ENCODE measurements at places on chromosomes 16 and 17.
A peak's percentile ranks its signal among the peaks of the same experiment; 100 is the strongest.

DNA sequence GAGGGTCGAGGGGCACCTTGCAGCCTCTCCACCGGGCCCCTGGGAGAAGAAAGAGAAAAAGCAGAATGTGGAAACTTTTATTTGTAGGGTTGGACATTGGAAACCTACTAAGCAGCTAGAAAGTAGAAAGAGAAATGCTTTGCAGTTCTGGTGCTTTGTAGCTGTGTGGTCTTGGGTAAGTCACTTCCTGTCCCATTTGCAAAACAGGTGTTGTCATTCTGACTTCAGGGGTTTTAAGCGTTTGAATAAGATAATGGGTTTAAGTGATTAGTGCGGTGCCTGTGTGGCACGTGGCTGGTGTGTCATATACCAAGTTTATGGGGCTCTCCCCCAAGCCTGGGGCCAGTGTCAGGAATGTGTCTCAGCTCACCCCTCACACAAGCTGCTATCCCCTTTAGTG, 1.6 kb downstream of the CA4 start:
- DNase-seq = no peak

DNA sequence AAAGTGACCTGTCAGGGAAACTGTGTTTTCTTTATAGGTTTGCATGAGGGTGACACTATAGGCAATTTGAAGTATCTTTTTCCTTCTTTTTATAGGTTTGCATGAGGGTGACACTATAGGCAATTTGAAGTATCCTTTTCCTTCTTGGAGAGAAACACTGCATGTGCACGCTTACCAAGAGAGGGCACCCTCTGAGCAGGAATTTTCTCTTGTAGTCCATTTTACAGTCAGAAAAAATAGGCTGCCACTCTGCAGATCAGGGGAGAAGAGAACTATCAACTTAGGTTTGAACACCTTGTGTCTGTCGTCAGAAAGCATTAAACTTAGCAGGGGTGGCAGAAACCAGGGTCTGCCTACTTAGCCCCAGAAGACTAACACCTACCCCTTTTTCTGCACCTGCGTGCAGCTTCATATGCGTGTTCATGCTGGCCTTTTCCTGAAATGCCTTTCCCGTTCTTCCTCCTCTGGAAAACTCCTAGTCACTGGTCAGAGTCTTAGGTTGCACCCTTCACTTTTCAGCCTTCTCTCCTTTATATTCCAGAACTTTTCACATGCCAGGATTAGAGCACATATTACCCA, 16.4 kb upstream of the SMIM36 start:
- DNase-seq = no peak

DNA sequence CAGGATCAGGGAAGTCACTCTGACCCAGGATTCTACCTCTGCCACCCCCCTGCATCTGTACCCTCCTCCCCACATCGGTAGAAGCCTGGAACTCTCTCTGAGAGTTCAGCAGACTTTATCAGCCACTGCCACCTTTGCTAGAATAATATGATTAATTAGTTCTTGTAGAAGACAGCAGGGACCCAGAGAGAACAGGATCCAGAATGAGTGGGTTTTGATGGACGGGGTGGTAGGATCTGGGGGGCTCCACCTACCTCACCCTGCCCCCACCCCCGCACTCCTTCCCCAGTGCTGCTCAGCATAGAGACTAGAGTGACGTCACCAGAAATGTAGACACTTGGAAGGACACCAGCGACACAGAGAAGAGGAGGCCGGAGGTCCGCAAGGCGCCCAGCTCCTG, 33.5 kb downstream of the ABCC6 start:
- no peak for DNase-seq

DNA sequence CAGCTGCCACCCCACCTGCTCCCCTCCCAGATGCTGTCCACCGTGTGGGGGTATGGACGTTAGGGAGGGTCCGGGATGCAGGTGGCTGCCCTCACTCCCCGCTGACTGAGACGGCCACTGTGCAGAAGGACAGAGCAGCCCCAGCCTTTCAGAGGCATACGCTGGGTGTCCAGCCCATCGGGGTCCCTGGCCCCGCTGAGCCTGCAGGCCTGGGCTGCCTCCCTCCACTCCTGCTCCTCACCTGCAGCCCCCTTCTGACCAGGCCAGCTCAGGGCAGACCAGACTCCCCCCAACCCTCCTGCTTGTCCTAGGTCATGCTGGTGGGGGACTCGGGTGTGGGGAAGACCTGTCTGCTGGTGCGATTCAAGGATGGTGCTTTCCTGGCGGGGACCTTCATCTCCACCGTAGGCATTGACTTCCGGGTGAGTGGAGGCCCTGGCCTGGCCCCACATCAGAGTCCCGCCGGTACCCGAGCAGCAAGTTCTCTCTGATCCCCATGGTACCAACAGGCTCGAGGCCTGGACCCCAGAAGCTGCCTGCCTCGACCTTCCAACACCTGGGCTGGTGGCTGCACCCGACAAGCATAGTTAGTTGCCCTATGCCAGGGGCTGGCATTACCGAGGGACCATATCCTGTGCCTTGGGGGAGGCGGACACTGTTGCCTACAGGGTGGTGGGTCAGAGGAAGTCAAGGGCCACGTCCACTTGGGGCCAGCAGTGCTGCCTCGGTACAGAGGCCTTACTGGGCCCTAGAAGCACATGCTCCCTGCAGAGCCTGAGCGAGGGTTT, 1.4 kb downstream of the RAB26 start:
- DNase-seq = no peak

- DNase-seq = no peak
Observed at GRCh38 chr17:50218071-50218759, 16.8 kb upstream of the COL1A1 start.

- no peak for DNase-seq
Observed at GRCh38 chr17:77507111-77507885, 366.5 kb downstream of the SEC14L1 start.

DNA sequence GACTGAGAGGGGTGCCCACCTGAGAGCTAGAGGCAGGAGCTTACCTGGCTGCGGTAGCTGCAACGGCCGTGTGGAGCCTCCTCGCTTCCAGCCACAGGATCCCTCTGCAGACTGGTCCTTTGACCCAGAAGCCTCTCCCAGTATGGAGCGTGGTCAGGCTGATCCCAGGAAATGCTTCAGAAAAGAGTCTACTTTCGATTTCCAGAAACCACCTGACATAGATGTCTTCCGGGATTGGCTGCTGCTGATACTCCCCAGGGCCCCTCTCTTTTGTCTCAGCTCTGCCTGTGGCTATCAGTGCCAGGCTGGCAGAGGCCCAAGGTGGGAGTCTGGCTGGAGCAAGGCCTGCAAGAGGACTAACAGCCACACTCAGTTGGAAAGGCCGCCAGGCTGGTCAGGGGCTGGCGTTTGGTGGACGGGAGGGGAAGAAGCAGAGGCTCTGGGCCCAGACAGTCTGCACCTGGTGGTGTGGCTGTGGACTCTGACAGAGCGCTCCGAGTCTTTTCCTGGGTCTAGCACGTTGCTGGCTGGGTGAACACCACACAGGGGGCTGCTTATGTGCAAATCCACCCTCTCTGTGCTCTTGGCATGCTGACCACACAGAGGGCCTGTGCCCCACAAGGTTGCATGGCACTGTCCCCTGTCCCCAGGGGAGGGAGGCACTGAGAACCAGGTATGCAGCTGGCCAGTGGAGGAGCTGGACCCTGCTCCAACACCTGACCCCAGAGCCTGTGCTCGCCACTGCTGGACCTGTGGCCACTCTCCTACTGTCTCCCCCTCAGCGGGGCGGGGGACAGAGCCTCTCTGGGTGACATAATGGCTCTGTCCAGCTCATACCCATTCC, at the start of gene LGALS3BP:
Gene LGALS3BP (minus strand): TSS at position 144 of the 844 bp plus-strand sequence. CDS start 2,732 bp downstream, outside the sequence.
- no peak for DNase-seq

- DNase-seq = peak; percentile 8
Observed at GRCh38 chr16:14249291-14250032, 178.3 kb downstream of the MRTFB start.

GRCh38 chr16:83029467-83029866, 402.7 kb downstream of the CDH13 start:
- DNase-seq = no peak

- no peak for DNase-seq
Observed at GRCh38 chr17:82287868-82288801, 14.6 kb upstream of the CSNK1D start.

DNA sequence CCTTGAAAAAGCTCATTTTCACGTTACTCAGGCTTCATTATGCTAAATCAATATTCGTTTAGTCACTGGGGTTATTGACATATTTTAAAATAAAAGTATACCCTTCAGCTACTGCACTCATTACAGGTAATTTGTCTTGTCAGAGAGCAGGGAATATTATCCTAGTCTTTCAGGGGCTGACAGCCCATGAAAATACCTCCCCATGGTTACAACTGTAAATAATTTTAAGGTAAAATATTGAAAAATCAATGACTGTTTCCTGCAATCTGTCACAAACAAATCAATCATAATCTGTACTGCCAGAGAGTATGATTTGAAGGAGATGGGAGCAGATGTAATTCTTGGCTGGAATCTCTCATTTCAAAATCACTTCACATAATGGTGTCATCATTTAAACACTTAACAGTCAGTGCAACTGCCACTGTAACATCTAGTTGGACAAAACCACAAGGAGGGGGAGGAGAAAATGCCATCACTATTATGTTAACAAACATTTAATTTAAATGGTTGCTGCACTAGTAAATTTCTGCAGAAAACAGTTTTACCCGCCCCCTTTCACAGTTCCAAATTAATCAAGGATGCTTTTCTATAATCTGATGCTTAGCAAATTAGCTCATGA, 9.3 kb upstream of the IRX5 start:
- DNase-seq = no peak

- peak; percentile 17 for DNase-seq
Observed at GRCh38 chr17:70168977-70169708, at the start of gene KCNJ2. KCNJ2 (plus strand) TSS chr17:70169532; CDS start chr17:70175040, 5,508 bp downstream.

DNA sequence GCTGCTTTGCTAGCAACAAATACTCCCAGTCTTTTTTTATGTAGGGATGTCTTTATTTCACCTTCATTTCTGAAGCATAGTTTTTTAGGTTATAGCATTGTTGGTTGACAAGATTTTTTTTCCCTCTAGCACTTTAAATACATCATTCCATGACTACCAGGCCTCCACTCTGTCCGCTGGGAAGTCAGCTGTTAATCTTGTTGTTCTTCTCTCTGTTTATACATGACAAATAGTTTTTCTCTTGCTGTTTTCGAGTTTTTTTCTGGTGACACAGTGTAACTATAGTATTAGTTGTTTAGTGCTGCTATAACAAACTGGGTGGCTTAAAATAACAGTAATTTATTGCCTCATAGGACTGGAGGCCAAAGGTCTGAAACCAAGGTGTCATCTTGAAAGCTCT, 205.5 kb upstream of the CNTNAP4 start:
- no peak for DNase-seq

GRCh38 chr16:28167221-28167620, 44.5 kb downstream of the XPO6 start:
- no peak for DNase-seq

Data from stimulated activated CD8-positive, alpha-beta memory T cell treated with anti-CD3 and anti-CD28 coated beads, Interleukin-12 subunit alpha, Interleukin-12 subunit beta, amount 100 ng/mL, for 4 hours (primary cell).